ENCODE measurements at places on chromosomes 4 and X.

- DNase-seq = no peak
These were observed 37.2 kb upstream of the FAM9C start for GRCh38 chrX:13081395-13082205.

DNA sequence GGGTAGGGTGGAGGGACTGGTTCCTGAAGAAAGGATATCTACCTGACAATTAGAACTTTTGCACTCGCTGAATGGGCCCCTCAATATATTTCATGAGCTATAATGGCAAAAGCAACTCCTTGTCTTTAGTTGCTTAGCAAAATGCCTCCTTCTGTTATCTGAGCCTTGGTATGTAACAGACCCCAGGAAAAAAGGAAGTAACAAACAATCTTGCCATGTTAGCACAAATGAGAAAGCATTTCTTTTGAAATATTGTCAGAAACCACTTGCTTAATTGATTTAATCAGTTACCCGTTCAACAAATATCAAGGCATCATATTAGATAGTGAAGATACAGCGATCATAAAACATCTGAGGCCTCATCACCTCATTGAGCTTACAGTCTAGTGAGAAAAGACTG, 74.6 kb upstream of the MAGEA10 start:
- DNase-seq = no peak

DNA sequence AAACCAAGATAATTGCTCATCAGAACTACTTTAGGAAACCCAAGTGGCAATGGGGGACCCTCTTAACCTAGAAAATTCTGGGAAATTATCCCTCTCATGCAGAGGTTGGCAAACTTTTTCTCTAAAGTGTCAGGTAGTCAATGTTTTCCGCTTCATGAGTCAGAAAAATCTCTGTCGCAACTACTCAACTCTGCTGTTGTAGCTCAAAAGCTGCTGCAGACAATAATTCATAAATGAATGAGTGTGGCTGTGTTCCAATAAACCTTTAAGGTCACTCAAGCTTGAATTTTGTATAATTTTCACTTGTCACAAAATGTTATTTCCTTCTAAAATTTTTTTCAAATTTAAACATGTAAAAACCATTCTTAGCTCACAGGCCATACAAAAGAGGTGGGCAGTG, 193.4 kb upstream of the MID1 start:
- no peak for DNase-seq

DNA sequence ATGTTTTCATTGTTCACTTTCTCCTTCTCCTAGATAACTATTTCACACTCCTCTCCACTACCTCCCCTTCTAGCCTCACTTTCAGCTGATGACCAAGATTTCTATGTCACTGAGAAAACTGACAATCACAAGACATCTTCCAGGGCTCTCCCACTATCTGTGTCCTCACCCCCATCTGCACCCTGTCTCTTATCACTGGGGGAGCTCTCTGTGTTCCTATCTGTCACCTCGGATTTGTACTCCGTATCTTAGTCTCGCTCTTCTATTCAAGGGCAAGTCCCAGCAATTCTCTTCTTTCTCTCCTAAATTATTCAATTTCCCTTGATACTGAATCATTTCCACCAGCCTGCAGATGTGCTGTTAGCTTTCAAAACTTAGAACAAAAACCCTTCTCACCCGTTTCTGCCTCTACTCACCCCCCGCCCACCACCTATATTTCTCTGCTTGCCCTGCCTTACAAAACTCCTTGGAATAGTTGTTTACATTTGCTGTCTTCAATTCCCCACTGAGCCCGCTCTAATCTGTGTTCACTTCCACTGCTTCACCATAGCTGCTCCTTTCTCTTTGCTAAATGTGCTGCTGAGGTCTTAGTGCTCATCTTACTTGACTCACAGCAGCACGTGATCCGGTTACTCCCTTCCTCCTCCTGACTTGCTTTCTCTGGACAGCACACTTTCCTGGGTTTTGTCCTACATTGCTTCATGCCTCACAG, 293.2 kb downstream of the UNC5C start:
- no peak for DNase-seq

- no peak for DNase-seq
These were observed 67.6 kb upstream of the GPR101 start for GRCh38 chrX:137101273-137101990.

- peak; percentile 86 for DNase-seq
These were observed at the start of gene ATP6AP1 for GRCh38 chrX:154428176-154429171. TSS of gene ATP6AP1 (plus strand) at chrX:154428677. CDS start at chrX:154428693, 16 bp downstream.

GRCh38 chrX:105471597-105471996, 251.1 kb upstream of the TEX13A start:
- no peak for DNase-seq

DNA sequence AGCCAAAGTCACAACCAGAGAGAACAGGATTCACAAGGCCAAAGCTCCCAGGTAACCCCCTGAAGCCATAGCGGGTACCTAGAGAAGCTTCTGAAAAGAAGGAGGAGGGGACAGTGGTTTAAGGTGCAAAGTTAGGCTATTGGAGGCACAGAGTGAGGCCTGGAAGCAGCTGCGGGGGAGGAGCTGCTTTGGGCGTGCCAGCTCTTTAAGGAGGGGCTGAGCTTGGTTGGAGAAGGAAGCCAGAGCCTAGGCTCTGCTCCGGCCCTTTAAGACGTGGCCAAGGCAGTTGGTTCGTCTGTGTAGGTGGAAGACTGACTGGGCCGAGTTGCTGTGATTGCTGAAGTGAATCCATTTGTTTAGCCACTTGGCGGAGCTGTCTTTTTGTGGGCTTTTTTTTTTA, 1.5 kb downstream of the KLF8 start:
- no peak for DNase-seq

- no peak for DNase-seq
These were observed 97.5 kb downstream of the ANK2 start for GRCh38 chr4:113146876-113147358.

DNA sequence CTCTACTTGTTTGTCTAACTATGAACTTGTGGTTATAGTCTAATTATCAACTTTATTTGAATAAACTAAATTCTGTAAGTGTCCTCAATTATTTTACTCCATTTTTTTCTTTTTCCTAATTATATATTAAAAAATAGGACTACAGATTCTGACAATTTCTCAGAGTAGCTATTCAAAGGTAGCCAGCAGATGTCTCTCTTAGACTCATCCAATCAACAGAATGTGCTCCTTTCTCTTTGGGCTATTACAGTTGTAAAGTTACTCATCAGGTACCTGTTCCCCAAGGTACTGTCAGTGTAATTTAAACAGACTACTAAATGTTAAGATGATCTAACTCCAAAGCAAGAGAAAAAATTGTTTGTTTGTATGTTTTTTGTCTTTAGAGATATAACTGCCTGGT, 248.6 kb downstream of the PCDH18 start:
- no peak for DNase-seq
